ENCODE measurements at places on chromosomes 3 and 15. TPM values are rescaled to one million over a fixed set of nuclear protein-coding genes. Genes with fewer than 3 reads are reported as not detected.

- DNase-seq, result no peak
Measured at GRCh38 chr3:125212091-125212508, 448 bp downstream of the SLC12A8 start.

- DNase-seq, result no peak
Measured at GRCh38 chr15:28890711-28891495, 5.1 kb downstream of the APBA2 start.

GRCh38 chr15:33201491-33202231 lies 7.1 kb upstream of the FMN1 start:
- no peak for DNase-seq

CCDC54 gene
- total RNA-seq, result not detected

- DNase-seq, result no peak
Measured at GRCh38 chr3:146554151-146554760, 9.8 kb upstream of the PLSCR1 start.

Data from uterus (tissue), 4 donors.